ENCODE measurements at places on chromosomes 13 and 19. TPM values are rescaled to one million over a fixed set of nuclear protein-coding genes. Genes with fewer than 3 reads are reported as not detected.

Gene MPHOSPH8
- 9.1 TPM for total RNA-seq

Gene CD33
- not detected for total RNA-seq

Gene SIGLECL1
- total RNA-seq = not detected

Gene TSSK6
- total RNA-seq = 0.84 TPM

Gene SHISA2
- total RNA-seq = 0.30 TPM

Gene C5AR1
- total RNA-seq = 0.17 TPM

Gene CYP4F2
- total RNA-seq = not detected

Gene ZNF587B
- 9.6 TPM for total RNA-seq

Gene STX10
- total RNA-seq = 91.0 TPM

Gene SLC7A10
- total RNA-seq = not detected

Gene SMIM7
- 69.4 TPM for total RNA-seq

Gene OLFM2
- total RNA-seq = not detected

Gene SIGLEC14
- not detected for total RNA-seq

Gene LHB
- total RNA-seq = not detected

Gene ZIC2
- not detected for total RNA-seq

Gene MUC16
- total RNA-seq = not detected

Gene SLC25A41
- not detected for total RNA-seq

Gene GJB6
- total RNA-seq = not detected

Gene CGB8
- total RNA-seq = not detected

Gene MKNK2
- total RNA-seq = 123 TPM

Gene ZNF844
- total RNA-seq = 2.4 TPM

Gene STAP2
- total RNA-seq = 5.4 TPM

Gene KLK2
- total RNA-seq = not detected

Gene KLK4
- not detected for total RNA-seq

Gene TPTE2
- not detected for total RNA-seq

Gene SMIM24
- total RNA-seq = not detected

Gene ZSCAN5B
- total RNA-seq = not detected

Gene ZNF793
- 2.7 TPM for total RNA-seq

Gene PSG6
- not detected for total RNA-seq

Gene PGLYRP2
- total RNA-seq = not detected

Gene GSX1
- total RNA-seq = not detected

Gene LILRA5
- total RNA-seq = not detected

Gene IGFL1
- total RNA-seq = not detected

Gene ARMC6
- total RNA-seq = 48.3 TPM

Gene KASH5
- total RNA-seq = not detected

Gene NCCRP1
- total RNA-seq = not detected

Gene RDH8
- total RNA-seq = not detected

Gene COL4A1
- total RNA-seq = 55.0 TPM

Gene CD37
- not detected for total RNA-seq

Gene TTC9B
- total RNA-seq = not detected

Gene FPR2
- total RNA-seq = not detected

Gene SIGLEC12
- not detected for total RNA-seq

Gene ZNF324
- 9.1 TPM for total RNA-seq

Gene TUBA3C
- total RNA-seq = not detected

Gene KLC3
- 0.15 TPM for total RNA-seq

Gene EFNA2
- not detected for total RNA-seq

Gene IL11
- total RNA-seq = 2.4 TPM

Gene FGF21
- not detected for total RNA-seq

Gene CBY2
- total RNA-seq = not detected
